Dermis microvascular lymphatic vessel endothelial cell (primary cell): ENCODE measurements at places on chromosomes 16 and 17. TPM values are rescaled to one million over a fixed set of nuclear protein-coding genes. Genes with fewer than 3 reads are reported as not detected.
A peak's percentile ranks its signal among the peaks of the same experiment; 100 is the strongest.

DNA sequence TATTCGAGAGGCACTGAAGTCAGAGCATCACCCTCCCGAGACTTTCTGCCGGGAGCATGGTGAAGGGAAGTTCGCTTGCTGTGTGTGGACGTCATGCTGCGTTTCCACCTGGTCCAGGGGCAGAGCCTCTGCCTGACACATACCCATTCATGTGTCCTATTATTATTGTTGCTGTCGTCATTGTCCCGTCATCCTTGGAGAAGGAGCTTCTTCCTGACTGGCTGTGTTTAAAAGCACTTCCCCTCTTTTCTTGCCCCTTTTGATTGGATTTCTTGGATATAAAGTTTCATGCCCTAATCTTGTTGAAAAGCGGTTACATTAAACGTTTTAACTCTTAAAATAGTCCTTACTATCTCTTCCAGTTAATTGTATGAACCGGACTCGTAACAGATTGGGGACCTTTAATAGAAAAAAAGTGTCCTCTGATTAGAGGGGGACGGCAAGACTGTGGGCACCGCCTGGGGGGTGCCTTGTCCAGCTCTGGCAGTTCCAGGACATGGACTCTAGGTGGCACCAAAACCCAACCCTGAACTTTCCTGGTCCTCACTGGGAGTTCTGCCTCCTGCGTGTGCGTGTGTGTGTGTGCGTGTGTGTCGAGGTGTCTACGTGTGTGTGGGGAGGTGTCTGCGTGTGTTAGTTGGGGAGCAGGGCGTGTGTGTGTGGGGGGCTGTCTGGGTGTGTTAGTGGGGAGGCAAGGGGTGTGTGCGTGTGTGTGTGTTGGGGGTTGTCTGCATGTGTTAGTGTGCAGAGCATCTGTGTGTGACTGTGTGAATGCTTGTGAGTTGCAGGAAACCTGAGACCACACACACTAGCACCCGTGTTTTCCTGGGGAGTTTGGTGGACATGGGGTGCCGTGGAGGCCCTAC is 133.3 kb upstream of the CIBAR2 start:
- peak; percentile 68 for DNase-seq

DNA sequence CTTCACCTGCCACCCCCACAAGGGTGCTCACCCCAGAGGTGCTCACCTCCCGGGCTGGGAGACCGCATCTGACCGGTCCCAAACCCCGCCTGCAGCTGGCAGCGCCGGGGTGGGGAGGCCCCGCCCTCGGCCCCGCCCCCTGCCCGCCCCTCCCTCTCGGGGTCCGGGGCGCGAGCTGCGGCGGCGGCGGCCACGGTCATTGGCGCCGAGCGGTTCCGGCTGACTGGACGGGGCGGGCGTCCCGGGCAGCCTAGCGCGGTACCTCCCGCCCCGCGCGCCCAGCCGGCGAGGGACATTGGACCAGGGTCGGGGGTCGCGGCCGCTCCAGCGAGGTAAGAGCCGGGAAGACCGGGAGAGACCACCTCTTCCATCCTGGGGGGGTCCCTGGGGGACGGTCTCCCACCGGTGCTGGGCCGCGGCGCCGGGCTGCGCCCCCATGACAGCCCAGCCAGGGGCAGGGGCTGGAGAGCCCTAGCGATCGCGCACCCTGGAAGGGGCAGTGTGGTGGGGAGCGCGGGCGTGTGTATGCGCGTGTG is at the start of gene CACNG5:
TSS of gene CACNG5 (plus strand) at position 199 of the 536 bp plus-strand sequence. CDS start 42,216 bp downstream, outside the sequence.
- no peak for DNase-seq

OR1F1 gene
- total RNA-seq, result not detected in 2 replicates

DNA sequence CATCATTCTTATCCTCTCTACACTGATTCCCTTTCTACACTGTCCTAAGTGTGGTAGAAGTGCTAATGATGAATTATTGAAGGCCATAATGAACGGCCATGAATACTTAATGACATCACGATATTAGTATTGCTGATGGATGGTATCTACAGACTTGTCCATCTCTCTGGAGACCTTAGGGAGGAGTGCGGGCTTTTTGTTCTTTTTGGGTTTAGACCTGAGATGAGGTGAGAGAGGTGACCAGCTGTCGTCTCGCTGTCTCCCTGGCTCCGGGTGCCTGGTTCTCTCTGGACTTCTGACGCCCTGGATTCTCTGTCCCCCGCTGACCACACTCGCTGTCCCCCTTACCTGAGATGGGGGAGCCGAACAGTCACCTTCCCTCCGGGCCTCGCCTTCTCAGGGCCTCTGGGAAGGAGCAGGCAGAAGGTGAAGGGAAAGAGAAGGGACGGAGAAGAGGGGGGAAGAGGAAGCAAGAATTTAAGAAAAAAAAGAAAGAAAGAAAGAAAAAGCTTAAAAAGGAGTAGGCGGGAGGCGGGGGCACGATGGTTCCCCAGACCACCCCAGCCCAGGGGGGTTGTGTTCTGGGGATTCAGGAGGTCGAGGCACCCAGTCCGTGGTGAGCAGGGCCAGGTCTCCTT is 17.1 kb downstream of the SGCA start:
- no peak for DNase-seq

- no peak for DNase-seq
Observed at GRCh38 chr16:73214825-73215677, 167.1 kb upstream of the ZFHX3 start.

DNA sequence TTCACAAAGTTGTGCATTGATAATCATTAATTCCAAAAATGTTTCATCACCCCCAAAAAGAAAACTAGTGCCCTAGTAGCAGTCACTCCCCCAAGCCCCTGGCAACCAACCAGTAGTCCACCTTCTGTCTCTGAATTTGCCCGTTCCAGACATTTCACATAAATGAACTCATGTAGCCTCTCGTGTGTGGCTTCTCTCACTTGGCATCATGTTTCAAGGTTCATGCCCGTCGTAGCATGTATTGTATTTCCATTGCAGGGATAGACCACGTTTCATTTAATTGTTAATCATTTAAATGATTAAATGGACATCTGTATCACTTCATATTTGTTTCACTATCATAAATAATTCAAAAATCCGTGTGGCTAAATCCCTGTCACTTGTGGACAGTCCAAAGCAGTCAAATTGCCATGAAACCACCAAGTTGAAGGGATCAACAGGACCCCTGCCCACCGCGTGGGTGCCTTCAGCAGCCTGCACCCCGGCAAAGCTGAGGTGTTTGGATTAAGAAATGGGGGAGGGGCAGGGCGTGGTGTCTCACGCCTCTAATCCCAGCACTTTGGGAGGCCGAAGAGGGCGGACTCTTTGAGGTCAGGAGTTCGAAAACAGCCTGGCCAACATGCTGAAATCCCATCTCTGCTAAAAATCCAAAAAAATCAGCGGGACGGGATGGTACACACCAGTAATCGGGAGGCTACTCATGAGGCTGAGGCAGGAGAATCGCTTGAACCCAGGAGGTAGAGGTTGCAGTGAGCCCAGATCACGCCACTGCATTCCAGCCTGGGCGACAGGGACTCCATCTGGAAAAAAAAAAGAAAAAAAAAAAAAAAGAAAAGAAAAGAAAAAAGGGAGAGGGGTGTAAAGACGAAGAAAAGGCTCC is 8.7 kb upstream of the FLYWCH2 start:
- DNase-seq, result no peak

GRCh38 chr16:7376227-7376626 is 43.6 kb downstream of the RBFOX1 start:
- DNase-seq, result no peak

- DNase-seq, result peak; percentile 61
Observed at GRCh38 chr17:21252796-21253645, at the start of gene NATD1. TSS of gene NATD1 (minus strand) at chr17:21253410. CDS start at chr17:21253264, 146 bp downstream.

GRCh38 chr17:77417575-77417974 is 276.8 kb downstream of the SEC14L1 start:
- no peak for DNase-seq

- DNase-seq, result no peak
Observed at GRCh38 chr16:78196502-78196901, 97.0 kb downstream of the WWOX start.

SCRN2 gene
- 24.1 and 33.3 TPM in 2 replicates for total RNA-seq

DNA sequence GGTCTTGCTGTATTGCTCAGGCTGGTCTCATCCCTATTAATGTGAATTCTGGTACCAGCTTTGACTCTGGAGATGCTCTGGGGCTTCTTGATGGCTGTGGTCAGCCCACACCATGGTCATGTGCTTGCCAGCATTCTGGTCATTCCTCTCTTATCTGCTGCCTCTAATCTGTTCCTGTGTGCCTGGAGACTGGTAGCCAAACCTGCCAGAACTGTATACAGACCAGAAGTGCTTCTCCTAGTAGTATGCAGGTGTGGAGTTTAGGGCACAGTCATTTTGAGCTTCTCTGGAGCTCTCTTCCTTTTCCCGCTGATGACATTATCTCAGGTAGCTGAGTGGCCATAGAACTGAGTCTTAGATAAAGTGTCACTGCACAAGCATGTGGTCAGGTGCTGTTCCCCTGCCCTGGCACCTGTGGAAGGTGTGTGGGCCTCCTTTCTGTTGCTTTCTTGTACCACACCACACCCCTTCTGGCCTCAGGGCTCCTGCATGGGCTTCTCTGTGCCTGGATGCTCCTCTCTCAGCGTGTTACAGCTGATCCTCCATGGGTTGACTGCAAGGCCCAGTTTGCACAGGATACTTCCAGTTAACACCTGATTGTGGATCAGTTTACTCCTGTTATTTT is 162.7 kb downstream of the SPECC1 start:
- DNase-seq, result no peak

MYLK3 gene
- under 0.01 and 0.13 TPM in 2 replicates for total RNA-seq

DNA sequence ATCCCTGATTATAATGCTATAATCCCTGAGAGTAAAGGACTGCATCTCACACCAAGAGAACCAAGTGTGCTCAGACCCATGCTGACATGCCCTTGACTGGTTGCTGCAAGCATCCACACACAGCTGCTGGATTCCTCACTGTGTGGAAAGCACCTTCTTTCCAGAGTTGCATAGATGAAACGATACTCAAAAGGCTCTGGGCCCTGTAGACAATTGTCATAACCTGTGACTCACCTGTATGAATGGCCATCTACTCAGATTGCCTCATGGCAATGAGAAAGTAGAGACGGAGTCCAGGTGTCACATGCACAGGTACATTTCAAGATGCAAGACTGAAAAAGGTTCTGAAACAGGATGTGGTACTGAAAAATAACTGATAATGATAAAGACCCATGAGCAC is 58.1 kb downstream of the MPHOSPH6 start:
- no peak for DNase-seq

GRCh38 chr16:13098536-13098935 is 197.1 kb downstream of the SHISA9 start:
- DNase-seq, result no peak

KRTAP1-1 gene
- total RNA-seq, result not detected in 2 replicates

DNA sequence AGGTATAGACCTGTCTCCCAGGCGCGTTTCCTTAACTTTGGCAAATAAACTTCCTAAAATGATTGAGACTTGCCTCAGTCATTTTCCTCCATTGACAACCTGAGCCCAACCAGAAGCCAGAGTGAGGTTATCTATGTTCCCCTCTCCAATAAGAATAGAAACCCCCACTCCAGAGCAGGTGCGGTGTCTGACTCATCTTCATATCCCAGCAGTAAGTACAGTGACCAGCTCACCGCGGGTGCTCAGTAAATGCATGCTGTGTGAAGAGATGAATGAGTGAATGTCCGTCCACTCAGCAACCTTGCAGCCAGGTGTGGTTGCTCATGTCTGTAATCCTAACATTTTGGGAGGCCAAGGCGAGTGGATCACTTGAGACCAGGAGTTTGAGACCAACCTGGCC is 19.5 kb upstream of the CD300E start:
- DNase-seq, result no peak

KRTAP3-2 gene
- total RNA-seq, result not detected in 2 replicates

GRCh38 chr17:4566785-4567184 is 6.4 kb upstream of the GGT6 start:
- peak; percentile 39 for DNase-seq

DNA sequence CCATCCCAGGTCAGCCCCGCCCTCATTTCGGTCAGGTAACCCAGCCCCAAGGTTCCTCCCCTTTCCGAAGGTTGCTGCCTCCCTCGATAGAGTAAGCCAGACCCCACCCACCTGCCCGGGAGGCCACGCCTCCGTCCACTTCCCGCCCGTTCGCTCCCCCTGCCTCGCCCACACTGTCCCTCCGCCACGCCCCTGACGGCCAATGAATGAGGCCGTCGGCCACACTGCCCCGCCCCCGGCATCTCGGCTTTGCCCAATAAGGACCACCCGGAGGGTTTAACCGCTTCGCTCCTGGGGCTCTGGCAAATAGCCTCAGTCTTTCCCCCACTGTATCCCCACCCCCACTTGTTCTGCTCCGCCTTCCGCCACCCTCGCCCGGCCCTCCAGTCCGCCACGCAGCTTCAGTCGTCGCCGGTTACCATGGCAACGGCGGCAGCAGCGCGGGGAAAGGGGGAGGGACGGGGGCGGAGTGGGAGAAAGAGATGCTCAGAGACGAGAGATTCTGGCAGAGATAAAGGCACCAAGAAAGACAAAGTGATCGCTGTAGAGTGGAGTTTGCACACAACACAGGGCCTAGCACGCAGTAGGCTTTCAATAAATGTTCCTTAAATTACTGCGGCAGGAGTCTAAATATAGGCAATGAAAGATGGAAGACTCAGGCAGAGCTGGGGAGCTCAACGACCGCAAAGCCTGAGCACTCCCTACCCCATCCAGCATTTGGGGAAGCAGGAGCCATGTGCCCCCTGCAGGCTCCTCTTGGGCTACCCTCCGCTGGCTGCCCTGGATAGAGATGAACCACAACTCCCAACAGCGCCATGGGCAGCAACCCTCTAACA is 5.1 kb downstream of the DLG4 start:
- peak; percentile 92 for DNase-seq

DUXB gene
- not detected in 2 replicates for total RNA-seq

GRCh38 chr16:80045861-80046260 is 445.3 kb upstream of the MAF start:
- no peak for DNase-seq

DNA sequence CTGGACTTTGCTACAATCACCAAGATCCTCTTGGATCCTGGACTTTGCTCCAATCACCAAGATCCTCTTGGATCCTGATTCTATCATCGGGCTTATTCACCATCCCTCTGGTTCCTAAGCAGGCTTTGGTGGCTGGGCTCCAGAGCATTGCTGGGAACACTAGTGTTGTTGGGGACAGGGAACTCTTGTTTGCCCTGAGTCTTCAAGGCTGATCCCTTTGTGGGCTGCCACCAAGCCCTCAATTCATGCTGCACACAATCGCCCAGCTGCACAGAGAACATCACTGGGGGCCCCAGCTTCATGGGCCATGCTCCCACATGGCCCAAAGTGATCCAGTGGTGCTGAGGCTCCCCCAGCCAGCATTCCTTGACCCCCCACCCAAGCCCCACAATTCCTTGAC is 88.3 kb downstream of the TMEM132E start:
- DNase-seq, result no peak

DNA sequence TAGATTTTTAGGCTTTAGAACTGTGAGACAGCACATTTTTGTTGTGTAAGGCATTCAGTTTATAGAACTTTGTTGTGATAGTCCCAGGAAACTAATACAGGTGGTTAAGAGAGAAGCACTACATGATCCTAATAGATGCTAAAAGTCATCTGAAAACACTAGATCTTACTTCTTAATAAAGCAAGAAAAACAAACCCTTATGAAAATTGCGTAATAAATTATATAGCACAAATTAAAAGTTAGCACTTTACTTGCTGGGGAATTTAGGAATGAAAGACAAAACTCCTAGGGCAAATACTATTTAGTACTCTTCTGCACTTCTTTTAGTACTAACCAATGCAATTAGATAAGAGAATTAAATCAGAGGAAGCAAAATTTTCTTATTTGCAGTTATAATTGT is 163.3 kb upstream of the SHISA6 start:
- DNase-seq, result no peak

CSH2 gene
- not detected in 2 replicates for total RNA-seq
